Pancreas (tissue), 10 donors: ENCODE measurements at places on chromosomes 12 and 14. TPM values are rescaled to one million over a fixed set of nuclear protein-coding genes. Genes with fewer than 3 reads are reported as not detected.

Gene GALNT16
- total RNA-seq: 2.0 TPM

Gene SETD1B
- total RNA-seq: 10.5 TPM

Gene HOXC11
- not detected for total RNA-seq

DNA sequence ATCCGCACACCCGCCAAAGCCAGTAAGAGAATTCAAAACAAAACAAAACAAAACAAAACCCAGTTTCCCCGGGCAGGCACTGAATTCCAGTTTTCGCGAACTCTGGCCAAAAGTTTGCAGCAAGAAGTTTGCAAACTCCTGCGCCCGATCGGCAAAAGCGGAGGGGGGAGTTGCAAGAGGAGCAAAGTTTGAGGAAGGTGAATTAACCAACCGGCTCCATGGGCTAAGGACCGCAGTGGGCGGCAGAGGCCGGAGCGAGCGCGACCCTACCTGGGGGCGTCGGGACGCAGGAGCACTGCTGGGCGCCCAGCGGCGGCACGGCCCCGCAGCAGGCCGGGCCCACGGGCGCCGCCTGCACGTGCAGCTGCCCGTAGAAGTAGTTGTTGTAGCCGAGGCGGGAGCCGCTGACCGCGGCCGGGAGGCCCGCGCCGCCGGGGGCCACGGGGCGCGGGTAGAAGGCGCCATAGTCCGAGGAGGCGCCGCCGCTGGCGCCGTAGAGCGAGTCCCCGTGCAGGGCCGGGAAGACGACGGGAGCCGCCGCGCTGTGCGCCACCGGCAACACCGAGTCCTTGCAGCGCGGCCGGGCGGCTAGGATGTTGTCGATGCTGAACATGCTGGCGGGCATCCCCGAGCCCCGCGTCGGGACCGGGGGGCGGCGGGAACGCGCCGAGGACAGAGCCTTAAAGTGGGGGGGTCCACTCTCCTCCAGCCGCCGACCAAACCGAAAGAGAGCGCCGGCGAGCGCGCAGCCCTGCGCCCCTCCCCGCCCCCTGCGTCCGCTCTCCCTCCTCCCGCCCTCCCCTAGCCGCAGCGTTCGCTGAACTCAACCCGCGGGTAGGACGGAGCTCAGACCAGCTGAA, at the start of gene GSC:
Gene GSC (minus strand): TSS at position 723 of the 860 bp plus-strand sequence. CDS start 98 bp downstream, at position 625.
- peak within 1 kb of the TSS; percentile 8 for H3K27ac ChIP-seq
- DNase-seq: peak; percentile 52
- peak within 1 kb of the TSS; percentile 48 for H3K4me3 ChIP-seq
- H3K27me3 ChIP-seq: peaks cover 33% of the 10 kb centered on the region

Gene OR6C3
- total RNA-seq: not detected

Gene SYT1
- 0.31 TPM for total RNA-seq

Gene PROX2
- total RNA-seq: not detected

Gene NOXRED1
- total RNA-seq: 0.39 TPM

DNA sequence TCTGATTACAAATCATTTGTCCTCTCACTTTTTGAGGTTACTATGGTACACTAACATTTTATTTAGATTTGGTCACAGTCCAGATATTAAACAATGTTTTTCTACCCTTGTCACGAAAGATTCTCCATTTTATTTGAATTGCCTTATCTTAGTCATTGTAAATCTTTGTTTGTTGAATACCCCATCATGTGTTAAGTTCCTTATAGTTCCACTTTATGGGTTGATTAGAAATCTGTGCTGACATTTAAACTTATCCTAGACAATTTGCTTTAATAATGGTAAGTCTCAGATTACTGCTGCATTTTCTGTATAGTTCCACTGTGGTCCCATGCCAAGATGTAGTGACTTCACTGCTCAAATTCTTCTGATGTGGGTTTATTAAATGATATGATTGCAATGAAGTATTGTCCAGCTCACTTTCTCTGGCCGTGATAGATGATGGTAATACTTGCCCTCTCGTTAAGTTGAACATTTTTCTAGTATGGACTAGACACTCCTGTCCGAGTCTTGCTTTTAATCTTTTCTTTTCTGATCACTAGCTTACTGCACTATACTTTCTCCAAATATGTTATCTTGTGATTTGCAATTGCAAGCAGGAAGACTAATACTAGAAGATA, 1107.3 kb downstream of the SLC6A15 start:
- no peaks in the 10 kb centered on the region for H3K36me3 ChIP-seq
- H3K4me1 ChIP-seq: no peaks in the 10 kb centered on the region
- no peaks in the 10 kb centered on the region for H3K27me3 ChIP-seq
- no peak overlapping the region for H3K27ac ChIP-seq

DNA sequence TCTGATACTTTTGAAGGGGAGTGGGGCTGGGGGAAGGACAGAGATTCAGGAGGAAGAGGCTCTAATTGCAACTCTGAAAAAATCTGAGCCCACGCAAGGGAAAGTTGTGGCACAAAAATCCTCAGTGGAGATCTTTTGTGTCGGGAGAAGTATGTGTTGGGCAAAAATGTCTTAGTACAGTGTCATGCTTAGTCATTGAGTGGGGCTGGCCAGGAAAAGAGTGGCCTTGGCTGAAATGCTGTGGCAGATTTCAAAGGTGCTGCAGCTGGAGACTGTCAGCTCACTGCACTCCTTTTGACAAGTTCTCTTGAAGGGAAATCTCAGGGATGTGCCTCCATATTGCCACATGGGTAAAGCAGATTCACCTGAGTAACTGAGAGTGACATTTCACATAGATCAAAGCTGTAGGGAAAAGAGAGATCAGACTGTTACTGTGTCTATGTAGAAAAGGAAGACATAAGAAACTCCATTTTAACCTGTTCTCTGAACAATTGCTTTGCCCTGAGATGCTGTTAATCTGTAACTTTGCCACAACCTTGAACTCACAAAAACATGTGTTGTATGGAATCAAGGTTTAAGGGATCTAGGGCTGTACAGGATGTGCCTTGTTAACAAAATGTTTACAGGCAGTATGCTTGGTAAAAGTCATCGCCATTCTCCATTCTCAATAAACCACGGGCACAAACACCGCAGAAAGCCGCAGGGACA, 36.0 kb upstream of the GLIPR1 start:
- H3K27ac ChIP-seq: no peak overlapping the region
- no peaks in the 10 kb centered on the region for H3K36me3 ChIP-seq
- DNase-seq: no peak
- H3K27me3 ChIP-seq: no peaks in the 10 kb centered on the region
- H3K4me3 ChIP-seq: no peak overlapping the region
- no peaks in the 10 kb centered on the region for H3K4me1 ChIP-seq
